ENCODE measurements at places on chromosomes 13 and 19.

- no peaks in the 10 kb centered on the region for H3K36me3 ChIP-seq
- no peak overlapping the region for H3K4me3 ChIP-seq
- no peak overlapping the region for H3K27ac ChIP-seq
- peaks cover 4% of the 10 kb centered on the region for H3K4me1 ChIP-seq
These were observed 18.3 kb upstream of the SLC1A5 start for GRCh38 chr19:46806656-46807055.

GRCh38 chr19:7844951-7845350 is 14.9 kb downstream of the EVI5L start:
- no peak overlapping the region for H3K4me3 ChIP-seq
- H3K36me3 ChIP-seq, result no peaks in the 10 kb centered on the region
- no peaks in the 10 kb centered on the region for H3K4me1 ChIP-seq
- no peaks in the 10 kb centered on the region for H3K27me3 ChIP-seq
- no peak overlapping the region for H3K27ac ChIP-seq
- DNase-seq, result no peak

- no peak overlapping the region for H3K4me3 ChIP-seq
- H3K27ac ChIP-seq, result no peak overlapping the region
- no peak for DNase-seq
- no peaks in the 10 kb centered on the region for H3K27me3 ChIP-seq
These were observed 355.8 kb downstream of the MYO16 start for GRCh38 chr13:108985166-108985565.

DNA sequence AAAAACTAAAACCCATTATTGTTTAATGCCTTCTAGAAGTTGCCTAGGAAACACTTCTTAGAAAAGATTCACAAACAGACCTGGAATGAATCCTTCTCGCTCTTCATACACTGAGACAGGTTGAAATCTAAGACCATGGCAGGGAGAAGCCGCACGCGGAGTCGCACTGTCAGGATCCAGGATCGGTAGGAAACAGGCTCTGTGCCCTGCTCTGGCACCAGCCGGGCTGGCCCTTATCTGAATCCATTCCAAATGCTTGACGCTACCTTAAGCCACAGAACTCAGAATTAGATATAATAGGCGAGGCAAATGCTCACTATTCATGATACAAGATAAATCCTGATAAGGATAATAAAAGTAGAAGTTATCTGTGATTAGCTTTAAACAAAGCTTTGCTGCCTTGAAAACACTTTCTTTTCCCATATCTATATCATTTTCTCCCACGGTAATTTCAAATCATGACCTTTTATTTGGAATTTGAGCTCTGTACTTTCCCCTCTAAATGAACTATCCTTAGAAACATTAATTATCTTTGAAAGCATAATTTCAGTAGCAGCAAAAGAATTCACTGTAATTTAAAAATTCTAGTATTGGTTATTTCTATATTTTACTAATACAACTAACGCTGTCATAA is 385.6 kb downstream of the IRS2 start:
- H3K27ac ChIP-seq, result no peak overlapping the region
- H3K27me3 ChIP-seq, result no peaks in the 10 kb centered on the region
- no peaks in the 10 kb centered on the region for H3K4me1 ChIP-seq
- H3K4me3 ChIP-seq, result no peak overlapping the region

DNA sequence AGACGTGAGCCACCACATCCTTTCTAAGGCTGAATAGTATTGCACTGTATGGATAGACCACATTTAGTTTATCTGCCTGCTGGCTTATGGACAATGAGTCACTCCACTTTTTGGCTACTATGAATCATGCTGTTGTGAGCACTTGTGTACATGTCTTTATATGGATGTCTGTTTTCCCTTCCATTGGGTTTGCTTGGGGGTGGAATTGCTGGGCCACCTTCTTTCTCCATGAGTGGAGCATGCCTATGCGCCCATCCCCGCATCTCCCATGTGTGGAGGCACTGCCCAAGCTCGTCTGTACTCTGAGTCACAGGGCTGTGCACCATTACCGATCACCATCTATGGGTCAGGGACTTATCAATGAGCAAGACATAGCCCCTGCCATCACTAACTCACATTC is 127.2 kb upstream of the GJB6 start:
- H3K27me3 ChIP-seq, result peaks cover 5% of the 10 kb centered on the region
- H3K4me3 ChIP-seq, result no peak overlapping the region
- H3K27ac ChIP-seq, result no peak overlapping the region
- H3K36me3 ChIP-seq, result no peaks in the 10 kb centered on the region
- DNase-seq, result no peak

DNA sequence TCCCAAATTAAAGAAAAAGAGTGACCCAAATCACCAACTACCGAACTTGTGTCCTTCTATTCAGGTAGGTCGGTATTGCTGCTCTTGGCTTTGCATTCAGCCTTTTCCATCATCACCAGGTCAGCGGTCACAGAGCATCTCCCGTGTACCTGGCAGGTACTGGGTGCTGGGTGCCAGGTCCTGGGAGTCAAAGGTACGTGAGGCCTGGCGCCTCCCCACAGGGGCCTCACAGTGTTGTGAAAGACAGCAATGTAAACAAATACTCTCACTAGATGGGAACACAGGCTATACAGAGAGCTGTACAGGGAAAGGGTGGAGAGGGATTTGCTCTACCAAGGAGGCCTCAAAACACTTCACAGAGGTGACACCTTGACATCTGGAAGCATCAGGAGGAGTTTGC is 86.7 kb downstream of the ZIC5 start:
- no peaks in the 10 kb centered on the region for H3K4me1 ChIP-seq
- H3K27ac ChIP-seq, result no peak overlapping the region
- H3K27me3 ChIP-seq, result no peaks in the 10 kb centered on the region
- H3K36me3 ChIP-seq, result no peaks in the 10 kb centered on the region
- H3K4me3 ChIP-seq, result no peak overlapping the region

DNA sequence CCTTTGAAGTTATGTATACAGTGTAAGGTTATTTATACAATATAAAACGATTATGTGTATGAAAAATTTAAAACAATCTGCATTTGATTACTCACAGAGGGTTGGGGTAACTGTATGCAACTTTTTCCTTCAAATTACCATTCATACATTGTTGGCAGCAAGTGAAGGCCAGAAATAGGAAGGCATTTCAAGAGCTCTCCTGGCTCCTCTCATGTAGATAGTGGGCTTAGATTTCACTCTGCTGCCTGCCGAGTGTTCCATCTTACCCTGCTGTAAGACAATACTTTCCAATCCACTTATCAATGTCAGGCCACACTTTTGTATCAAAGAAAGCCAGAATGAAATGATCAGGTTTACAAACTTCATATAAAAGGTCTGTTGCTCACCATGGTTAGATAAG is 245.2 kb downstream of the DNAJC15 start:
- H3K27ac ChIP-seq, result no peak overlapping the region
- no peaks in the 10 kb centered on the region for H3K27me3 ChIP-seq
- H3K4me3 ChIP-seq, result no peak overlapping the region
- no peaks in the 10 kb centered on the region for H3K36me3 ChIP-seq
- H3K4me1 ChIP-seq, result peaks cover 9% of the 10 kb centered on the region

GRCh38 chr13:112818698-112819045 is 128.8 kb downstream of the ATP11A start:
- H3K4me1 ChIP-seq, result no peaks in the 10 kb centered on the region
- H3K27ac ChIP-seq, result no peak overlapping the region

DNA sequence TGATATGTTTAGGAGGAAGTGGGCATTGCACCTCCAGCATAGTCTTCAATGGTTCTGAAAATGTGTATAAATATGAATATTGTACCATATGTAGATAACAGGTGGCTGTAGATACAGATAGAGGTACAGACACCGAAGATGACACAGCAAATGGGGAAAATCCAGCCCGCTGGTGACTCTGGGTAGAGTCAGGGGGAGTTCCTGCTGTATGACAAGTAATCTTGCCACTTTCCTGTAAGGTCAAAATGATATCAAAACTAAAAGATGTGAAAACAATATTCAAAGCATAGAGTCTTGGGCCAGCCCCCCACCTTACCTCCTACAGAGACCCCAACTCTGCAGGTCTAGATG is 17.8 kb downstream of the C2CD4C start:
- no peaks in the 10 kb centered on the region for H3K36me3 ChIP-seq
- no peaks in the 10 kb centered on the region for H3K4me1 ChIP-seq
- H3K27me3 ChIP-seq, result peaks cover 4% of the 10 kb centered on the region
- H3K27ac ChIP-seq, result no peak overlapping the region

DNA sequence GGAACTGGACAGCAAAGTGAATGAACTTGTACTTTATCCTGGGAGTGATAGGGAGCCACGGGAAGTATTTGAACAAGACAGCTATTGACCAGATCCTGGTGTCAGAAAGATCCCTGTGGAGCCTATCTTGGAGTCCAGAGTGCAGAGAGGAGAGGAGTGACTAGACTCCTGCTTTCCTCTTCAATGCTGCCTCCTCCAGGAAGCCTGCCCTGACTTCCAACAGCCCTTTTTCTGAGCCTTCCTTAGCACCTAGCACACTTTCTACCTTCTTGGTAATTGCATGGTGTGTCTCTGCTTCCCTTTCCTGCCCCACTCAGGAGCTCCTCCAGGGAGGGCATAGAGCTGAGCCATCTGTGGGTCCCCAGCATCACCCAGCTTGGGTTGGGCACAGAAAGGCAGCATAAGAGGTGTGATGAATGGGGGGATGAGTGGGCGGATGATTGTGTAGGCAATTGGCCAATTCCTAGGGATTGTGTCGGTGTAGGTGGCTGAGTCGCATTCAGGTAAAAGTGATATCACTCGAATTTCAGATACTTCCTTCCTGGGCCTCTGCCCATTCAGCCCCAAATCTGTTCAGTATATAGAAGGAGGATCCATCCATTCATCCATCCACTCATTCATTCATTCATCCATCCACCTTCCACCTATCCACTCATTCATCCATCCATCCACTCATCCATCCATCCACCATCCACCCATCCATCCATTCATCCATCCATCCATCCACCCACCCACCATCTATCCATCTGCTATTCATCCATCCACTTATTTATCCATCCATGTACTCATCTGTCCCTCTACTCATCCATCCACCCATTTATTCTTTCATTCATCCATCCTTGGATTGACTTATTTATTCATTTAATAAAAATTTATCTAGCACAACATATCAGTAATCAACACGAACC is 26.9 kb downstream of the CYP4F22 start:
- no peaks in the 10 kb centered on the region for H3K36me3 ChIP-seq
- peaks cover 6% of the 10 kb centered on the region for H3K27me3 ChIP-seq
- no peak overlapping the region for H3K4me3 ChIP-seq
- H3K27ac ChIP-seq, result no peak overlapping the region
- DNase-seq, result no peak
- H3K4me1 ChIP-seq, result peaks cover 7% of the 10 kb centered on the region

- no peak for DNase-seq
- no peaks in the 10 kb centered on the region for H3K27me3 ChIP-seq
- H3K4me1 ChIP-seq, result peaks cover 70% of the 10 kb centered on the region
- peak overlapping the region; percentile 32 for H3K27ac ChIP-seq
These were observed 12.9 kb downstream of the STARD13 start for GRCh38 chr13:33272531-33273124.

GRCh38 chr13:102203718-102204117 is 198.1 kb downstream of the FGF14 start:
- DNase-seq, result no peak
- H3K27me3 ChIP-seq, result no peaks in the 10 kb centered on the region
- no peak overlapping the region for H3K27ac ChIP-seq
- H3K4me1 ChIP-seq, result no peaks in the 10 kb centered on the region

DNA sequence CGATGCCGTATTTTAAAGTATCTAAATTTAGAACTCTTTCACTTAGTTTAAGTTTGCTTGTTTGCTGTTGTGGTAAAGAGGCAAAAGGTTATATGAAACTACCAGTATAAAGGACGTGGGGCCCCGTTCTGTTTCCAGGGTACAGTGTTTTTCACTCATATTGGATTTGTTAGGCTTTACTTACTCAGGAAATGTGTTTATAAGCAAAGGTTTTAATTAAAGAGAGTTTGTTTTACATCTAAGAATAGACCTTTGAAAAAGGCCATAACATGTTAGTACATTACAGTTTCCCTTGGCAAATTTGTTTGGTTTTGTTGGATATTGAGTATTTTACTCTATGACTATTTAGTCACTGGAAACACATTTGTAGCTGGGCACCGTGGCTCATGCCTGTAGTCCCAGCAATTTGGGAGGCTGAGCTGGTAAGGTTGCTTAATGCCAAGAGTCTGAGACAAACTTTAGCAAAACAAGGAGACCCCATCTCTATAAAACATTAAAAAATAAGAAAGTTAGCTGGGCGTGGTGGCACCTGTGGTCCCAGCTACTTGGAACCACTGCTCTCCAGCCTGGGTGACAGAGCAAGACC is 7.1 kb downstream of the DGKH start:
- H3K27me3 ChIP-seq, result no peaks in the 10 kb centered on the region
- H3K36me3 ChIP-seq, result no peaks in the 10 kb centered on the region
- H3K4me3 ChIP-seq, result no peak overlapping the region
- no peaks in the 10 kb centered on the region for H3K4me1 ChIP-seq

GRCh38 chr19:4360641-4361151 is 17.3 kb downstream of the MPND start:
- no peak overlapping the region for H3K27ac ChIP-seq
- no peaks in the 10 kb centered on the region for H3K4me1 ChIP-seq
- H3K27me3 ChIP-seq, result no peaks in the 10 kb centered on the region
- H3K36me3 ChIP-seq, result peaks cover 85% of the 10 kb centered on the region

DNA sequence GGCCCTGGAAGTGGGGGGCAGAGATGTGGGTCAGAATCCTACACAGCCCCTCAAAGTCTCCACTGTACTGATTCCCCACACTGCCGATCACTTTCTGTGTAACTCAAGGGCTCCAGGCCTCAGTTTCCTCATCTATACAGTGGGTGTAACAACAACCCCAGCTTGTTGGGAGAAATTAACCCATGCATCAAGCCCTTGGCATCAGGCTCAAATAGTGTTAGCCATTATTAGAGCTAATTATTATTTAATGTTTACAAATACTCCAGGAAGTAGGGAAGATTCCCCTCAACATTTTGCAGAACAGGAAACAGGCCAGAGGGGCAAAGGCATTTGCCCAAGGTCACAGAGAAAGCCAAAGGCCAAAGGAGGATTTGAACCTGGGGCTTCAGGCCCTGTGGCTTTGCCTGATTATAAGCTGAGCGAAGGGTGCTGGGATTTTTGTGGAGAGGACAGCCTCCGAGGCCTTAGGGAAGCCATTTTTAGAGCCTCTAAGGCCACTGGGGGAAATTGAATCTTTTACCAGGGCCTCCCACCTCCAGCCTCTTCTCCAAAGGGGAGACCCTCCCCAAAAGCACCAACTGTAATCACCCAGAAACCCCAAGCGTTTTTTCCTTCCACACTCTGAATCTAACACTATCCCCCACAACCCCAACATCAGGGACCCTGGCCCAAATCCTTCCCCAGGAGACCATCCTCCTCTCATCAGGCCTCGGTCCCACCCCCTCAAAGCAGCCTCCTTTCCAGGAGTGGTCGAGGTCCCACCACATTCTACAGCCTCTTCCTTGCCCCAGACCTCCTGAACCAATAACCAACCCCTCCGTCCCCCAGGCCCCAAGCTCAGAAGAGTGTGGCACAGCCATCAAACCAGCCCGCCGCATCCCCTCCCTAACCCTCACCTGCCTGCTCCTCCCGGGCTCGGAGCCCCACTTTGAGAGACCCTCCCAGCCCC is 1.1 kb downstream of the FKBP8 start:
- peaks cover 44% of the 10 kb centered on the region for H3K36me3 ChIP-seq
- no peaks in the 10 kb centered on the region for H3K27me3 ChIP-seq
- H3K27ac ChIP-seq, result peak overlapping the region; percentile 86
- no peak for DNase-seq
- peak overlapping the region; percentile 59 for H3K4me3 ChIP-seq

Measured in lower lobe of right lung (tissue), 2 donors.